ENCODE measurements at places on chromosomes 7 and 10.

DNA sequence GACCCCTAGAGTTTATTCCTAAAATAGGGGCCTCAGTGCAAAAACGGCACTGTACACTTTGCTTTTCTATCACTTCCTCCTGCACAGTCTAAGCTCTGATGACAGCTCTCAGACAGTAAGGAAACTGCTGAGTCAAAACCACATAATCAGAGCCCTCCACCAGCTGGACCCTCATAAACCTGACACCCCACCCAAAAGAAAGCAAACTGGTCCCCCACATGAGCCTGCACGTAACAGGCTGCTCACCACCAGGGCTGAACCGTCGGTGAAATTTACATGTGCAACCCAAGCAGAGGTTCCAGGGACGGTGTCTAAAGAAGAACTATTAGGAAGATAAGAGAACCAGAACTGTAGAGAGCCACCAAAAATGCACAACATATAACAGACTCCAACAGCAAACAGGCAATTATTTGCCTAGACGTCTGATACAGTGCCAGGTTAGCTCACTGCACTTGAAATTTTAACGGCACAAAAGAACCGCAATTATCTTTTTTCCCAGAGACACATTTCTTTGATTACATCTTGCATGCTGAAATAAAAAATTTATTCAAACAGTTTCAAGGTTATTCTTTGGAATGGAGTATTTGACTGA is 19.6 kb downstream of the SGMS1 start:
- DNase-seq, result no peak

GRCh38 chr7:47483604-47484273 is 98.2 kb downstream of the TNS3 start:
- DNase-seq, result no peak

- no peak for DNase-seq
These were observed 7.8 kb upstream of the ZNF853 start for GRCh38 chr7:6607651-6608051.

DNA sequence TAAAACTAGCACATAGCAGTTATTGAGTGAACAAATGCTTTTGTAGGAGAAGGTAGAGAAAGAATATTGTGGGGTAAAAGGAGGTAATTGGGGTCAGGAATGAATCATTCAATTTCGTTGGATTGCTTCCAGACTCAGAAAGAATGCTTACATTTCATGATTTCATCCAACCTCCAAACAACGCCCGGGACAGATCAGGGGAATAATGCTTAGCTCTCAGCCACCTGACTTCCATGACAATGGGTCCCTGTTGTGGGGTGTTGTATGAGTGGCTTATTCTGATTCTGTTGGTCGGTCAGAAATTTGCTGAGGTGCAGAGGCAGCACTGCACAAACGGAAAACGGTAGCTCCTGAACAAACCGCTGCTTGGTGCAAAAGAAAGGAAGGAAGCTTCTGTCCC is 24.0 kb upstream of the INPP5F start:
- DNase-seq, result no peak

GRCh38 chr7:157022681-157023588 is 12.5 kb upstream of the MNX1 start:
- no peak for DNase-seq

GRCh38 chr7:47337531-47337930 is 244.4 kb downstream of the TNS3 start:
- no peak for DNase-seq

GRCh38 chr10:102314801-102315200 is 69.5 kb downstream of the GBF1 start:
- no peak for DNase-seq

Measured in activated CD8-positive, alpha-beta T cell treated with anti-CD3 and anti-CD28 coated beads for 36 hours (primary cell).